ENCODE measurements at places on chromosomes 11 and 22. TPM values are rescaled to one million over a fixed set of nuclear protein-coding genes. Genes with fewer than 3 reads are reported as not detected.

- no peak for DNase-seq
- H3K4me3 ChIP-seq, result no peak overlapping the region
- no peaks in the 10 kb centered on the region for H3K36me3 ChIP-seq
- H3K4me1 ChIP-seq, result no peaks in the 10 kb centered on the region
Observed at GRCh38 chr11:113393501-113393985, 6.0 kb downstream of the ANKK1 start.

Gene PATE2
- total RNA-seq, result not detected

DNA sequence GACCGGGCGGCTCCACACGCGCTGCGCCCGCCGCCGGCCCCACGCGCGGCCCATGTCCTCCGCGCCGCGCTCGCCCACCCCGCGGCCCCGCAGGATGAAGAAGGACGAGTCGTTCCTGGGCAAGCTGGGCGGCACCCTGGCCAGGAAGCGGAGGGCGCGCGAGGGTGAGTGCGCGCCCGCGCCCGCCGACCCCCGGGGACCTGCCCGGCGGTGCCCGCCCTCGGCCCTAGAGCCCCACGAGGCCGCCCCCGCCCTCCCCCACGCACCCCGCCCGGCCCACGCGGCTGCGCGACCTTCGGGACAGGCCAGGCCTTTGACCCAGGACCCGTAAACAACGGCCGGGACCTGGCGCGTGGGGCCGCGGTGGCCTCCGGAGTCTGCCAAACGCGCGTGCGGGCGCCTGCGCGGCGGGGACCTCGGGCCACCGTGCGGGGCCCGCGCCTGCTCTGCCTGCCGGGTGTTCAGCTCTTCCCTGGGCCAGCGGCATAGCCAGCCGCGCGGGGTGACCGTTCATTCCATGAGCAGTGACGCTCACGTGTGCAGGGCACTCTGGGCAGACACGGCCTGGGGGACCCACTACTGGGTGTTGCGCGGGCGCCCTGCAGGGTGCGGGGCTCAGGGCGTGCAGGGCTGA, at the start of gene PARVB:
TSS of gene PARVB (plus strand) at position 15 of the 634 bp plus-strand sequence. CDS start at position 53, 38 bp downstream.
- H3K36me3 ChIP-seq, result no peaks in the 10 kb centered on the region
- H3K27ac ChIP-seq, result peak within 1 kb of the TSS; percentile 56
- peaks cover 22% of the 10 kb centered on the region for H3K4me1 ChIP-seq
- peak; percentile 6 for DNase-seq

DNA sequence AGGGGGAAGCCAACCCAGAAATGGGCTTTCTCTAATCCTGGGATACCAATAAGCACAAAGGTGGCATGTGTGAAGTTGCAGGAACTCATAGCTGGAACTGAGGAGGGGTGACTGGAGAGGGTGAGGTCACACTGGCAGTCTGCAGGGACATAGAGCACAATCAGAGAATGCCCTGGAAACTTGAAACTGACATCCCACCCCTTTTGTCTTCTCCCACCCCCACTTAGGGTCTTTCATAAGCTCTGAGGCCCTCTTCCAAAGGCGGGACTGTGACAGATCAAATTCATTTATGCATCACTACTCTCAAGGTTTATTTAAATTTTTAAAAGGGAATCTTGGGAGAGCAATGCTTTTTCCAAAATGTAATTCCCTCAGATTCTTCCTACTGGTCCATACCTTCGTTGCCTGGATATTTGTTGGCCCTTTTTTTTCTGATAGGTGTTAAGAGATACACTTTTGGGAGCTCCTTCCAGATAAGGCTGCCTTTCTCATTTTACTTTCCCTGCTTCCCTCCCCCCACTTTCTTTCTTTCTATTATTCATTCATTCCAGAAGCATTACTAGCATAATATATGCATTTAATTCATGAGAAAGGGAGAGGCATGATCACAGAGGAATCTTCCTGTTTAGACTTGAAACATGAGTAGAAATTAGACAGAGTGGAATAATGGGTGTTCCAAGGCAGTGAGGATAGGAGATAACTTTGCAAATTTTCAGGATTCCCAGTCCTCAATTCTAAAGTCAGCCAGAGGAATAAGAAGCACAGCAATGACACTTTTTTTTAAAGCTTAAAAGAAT, 14.8 kb downstream of the OR51E2 start:
- H3K4me1 ChIP-seq, result no peaks in the 10 kb centered on the region
- no peaks in the 10 kb centered on the region for H3K27me3 ChIP-seq
- no peak overlapping the region for H3K4me3 ChIP-seq
- DNase-seq, result no peak
- no peak overlapping the region for H3K27ac ChIP-seq

DNA sequence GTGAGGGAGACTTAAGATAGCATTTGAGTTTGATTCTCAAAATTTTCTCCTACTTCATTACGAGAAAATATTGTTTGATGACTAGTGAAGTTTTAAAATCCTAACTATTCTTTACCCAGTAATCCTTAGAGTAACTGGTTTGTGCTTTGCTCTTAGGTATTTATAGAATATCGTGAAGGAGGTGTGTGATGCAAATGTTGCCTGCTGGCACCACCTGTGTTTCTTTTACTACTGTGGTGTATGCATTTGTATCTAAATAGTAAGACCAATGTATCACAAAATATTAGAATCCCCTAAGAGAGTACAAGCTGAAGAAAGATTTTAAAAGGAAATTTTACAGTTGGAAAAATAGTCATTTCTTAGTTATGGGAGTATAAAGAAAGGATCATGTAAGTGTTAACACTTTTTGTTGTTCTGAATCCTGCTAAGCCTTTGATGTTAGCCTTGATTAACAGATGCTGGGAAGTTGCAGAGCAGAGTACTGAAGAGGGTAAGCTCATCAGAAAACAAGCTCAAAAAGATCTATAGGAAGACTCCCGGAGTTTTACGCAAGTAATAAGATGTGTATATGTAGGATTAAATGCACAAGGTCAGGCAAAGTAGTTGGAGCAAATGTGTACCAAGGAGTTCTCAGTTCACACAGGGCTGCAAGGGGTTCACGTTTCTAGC, 102.2 kb upstream of the SLC6A5 start:
- H3K4me3 ChIP-seq, result no peak overlapping the region
- no peak for DNase-seq
- H3K4me1 ChIP-seq, result no peaks in the 10 kb centered on the region
- H3K36me3 ChIP-seq, result no peaks in the 10 kb centered on the region
- H3K27ac ChIP-seq, result no peak overlapping the region
- H3K27me3 ChIP-seq, result no peaks in the 10 kb centered on the region

DNA sequence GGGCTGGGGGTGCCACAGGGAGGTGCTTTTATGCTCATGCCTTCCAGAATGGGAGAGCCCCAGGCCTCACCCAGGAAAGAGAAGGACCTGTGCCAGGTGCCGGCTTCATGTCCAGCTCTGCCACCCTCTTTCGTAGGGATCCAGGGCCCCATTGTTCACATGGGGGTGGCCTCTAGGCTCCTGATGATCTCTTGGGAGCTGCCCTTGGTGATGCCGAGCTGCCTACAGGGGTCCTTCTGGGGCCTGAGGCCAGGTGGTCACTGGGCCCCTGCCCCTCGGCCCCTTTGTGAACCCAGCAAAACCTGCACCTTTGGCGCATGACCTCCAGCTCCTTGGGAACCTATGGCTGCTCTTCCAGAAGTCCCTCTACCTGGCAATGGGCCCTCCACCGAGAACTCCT, 41.4 kb upstream of the SMIM38 start:
- H3K36me3 ChIP-seq, result no peaks in the 10 kb centered on the region
- H3K27ac ChIP-seq, result no peak overlapping the region
- DNase-seq, result no peak
- H3K4me1 ChIP-seq, result peaks cover 15% of the 10 kb centered on the region
- H3K27me3 ChIP-seq, result no peaks in the 10 kb centered on the region
- no peak overlapping the region for H3K4me3 ChIP-seq

- H3K36me3 ChIP-seq, result peaks cover 16% of the 10 kb centered on the region
- H3K4me3 ChIP-seq, result peak overlapping the region; percentile 91
- no peaks in the 10 kb centered on the region for H3K27me3 ChIP-seq
- no peak for DNase-seq
- H3K4me1 ChIP-seq, result peaks cover 17% of the 10 kb centered on the region
Observed at GRCh38 chr11:111870522-111870885, 877 bp downstream of the ALG9 start.

- H3K27ac ChIP-seq, result no peak overlapping the region
- no peak for DNase-seq
- no peaks in the 10 kb centered on the region for H3K36me3 ChIP-seq
Observed at GRCh38 chr22:43099095-43099494, 9.9 kb upstream of the TTLL1 start.

GRCh38 chr22:46066691-46067090, 83.6 kb upstream of the PPARA start:
- H3K27me3 ChIP-seq, result no peaks in the 10 kb centered on the region

DNA sequence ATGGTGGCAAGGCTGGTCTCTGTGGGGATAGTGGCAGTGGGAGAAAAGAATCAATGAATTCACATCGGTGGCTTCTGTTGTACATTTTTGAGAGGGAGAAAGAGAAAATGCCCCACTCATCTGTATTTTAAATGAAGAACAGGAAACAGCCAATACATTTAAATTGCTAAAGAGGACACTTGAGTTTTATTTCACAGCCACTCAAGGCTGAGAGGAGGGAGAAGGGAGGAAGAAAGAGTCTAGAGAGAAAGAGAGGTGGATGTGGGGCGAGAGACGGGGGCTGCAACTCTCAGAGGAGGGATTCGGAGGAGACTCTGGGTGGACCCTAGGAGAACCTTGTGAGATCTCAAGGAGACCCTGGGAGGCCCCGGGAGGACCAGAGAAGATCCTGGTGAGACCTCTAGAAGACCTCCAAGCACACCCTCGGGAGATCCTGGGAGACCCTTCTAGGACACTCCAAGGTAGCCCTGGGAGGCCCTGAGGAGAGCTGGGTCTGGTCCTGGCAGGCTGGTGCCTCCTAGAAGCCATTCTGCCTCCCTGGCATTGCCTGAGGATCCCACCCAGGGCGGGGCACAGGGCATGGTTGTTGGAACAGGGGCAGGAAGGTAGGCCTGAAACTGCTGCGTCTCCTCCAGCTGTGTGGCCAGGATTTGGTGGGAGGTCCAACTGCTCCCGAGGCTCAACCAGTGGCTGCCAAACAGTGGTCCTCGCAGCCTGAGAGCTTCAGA, 91.0 kb upstream of the SHISAL1 start:
- no peaks in the 10 kb centered on the region for H3K4me1 ChIP-seq
- no peak overlapping the region for H3K27ac ChIP-seq
- no peaks in the 10 kb centered on the region for H3K36me3 ChIP-seq
- no peaks in the 10 kb centered on the region for H3K27me3 ChIP-seq
- H3K4me3 ChIP-seq, result no peak overlapping the region

Gene OR5T2
- total RNA-seq, result not detected

Gene HIPK3
- 19.4 TPM for total RNA-seq

Gene TRPC6
- total RNA-seq, result not detected

DNA sequence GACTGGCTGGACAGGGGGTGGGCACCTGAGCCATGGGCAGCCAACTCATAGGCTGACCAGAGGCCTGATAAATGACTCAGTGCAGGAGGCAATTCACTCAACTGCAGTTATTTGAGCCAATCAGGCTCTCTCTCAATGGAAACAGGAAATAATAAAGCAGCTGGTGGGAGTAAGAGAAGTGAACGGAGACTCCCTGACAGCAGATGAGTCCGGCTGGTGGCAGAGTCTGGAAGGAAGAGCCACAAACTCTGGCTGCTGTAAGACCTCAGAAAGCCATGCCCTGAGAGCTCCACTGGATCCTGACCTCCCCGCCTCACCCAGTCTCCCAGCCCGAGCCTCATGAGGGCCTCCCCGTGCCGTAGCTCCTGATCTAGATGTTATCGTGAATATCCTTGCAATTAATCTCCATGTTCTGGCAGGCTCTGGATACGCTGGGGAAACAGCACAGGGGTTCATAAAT, 69.8 kb downstream of the TRIM29 start:
- H3K4me1 ChIP-seq, result no peaks in the 10 kb centered on the region
- DNase-seq, result peak; percentile 42
- H3K4me3 ChIP-seq, result no peak overlapping the region
- peaks cover 83% of the 10 kb centered on the region for H3K27me3 ChIP-seq
- H3K27ac ChIP-seq, result no peak overlapping the region
- no peaks in the 10 kb centered on the region for H3K36me3 ChIP-seq

Gene CDON
- 4.4 TPM for total RNA-seq

Gene KDM4E
- not detected for total RNA-seq

Gene MYO7A
- total RNA-seq, result 0.66 TPM

Gene MIAT
- total RNA-seq, result 0.15 TPM

Gene BIRC3
- 3.9 TPM for total RNA-seq
